ENCODE measurements at places on chromosomes 3 and 15.

DNA sequence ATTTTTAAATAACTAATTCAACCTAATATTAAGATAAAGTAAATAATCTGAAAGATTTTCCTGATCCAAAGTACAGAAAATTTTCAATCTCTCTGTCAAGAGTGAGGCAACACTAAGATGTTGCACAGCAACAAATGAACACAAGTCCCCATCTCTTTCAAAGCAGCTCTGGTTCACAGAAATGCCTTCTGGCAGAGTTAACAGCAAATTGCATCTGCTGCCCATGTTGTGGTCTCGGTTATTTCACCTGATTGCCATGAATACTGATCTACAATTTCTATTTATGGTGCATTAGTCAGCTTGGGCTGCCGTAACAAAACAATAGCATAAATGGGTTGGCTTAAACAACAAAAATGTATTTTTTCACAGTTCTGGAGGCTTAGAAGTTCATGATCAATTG, 167.3 kb downstream of the BCHE start:
- H3K27me3 ChIP-seq: no peaks in the 10 kb centered on the region
- no peak for DNase-seq
- H3K27ac ChIP-seq: no peak overlapping the region
- no peak overlapping the region for H3K4me3 ChIP-seq

- H3K27ac ChIP-seq: peak overlapping the region; percentile 78
- H3K27me3 ChIP-seq: no peaks in the 10 kb centered on the region
- H3K4me3 ChIP-seq: no peak overlapping the region
- H3K36me3 ChIP-seq: no peaks in the 10 kb centered on the region
- DNase-seq: no peak
These were observed 484.5 kb upstream of the PROK2 start for GRCh38 chr3:72269475-72269874.

DNA sequence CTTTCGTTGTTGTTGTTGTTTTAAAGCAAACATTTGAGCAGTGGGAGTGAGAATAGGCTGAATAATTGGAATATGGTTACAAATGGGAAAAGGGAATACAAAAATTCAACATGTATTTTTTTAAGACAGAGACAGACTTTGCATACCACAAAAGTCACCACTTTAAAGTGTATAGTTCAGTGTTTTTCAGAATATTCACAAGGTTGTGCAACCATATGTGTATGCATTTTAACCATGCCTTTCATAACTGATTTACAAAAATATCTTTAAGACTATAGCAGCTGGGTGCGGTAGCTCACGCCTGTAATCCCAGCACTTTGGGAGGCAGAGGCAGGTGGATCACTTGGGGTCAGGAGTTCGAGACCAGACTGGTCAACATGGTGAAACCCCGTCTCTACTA, 41.3 kb downstream of the EHHADH start:
- H3K27ac ChIP-seq: no peak overlapping the region
- peaks cover 21% of the 10 kb centered on the region for H3K4me1 ChIP-seq
- no peaks in the 10 kb centered on the region for H3K36me3 ChIP-seq
- DNase-seq: no peak
- H3K27me3 ChIP-seq: no peaks in the 10 kb centered on the region

GRCh38 chr15:27324886-27325615, 354.1 kb downstream of the GABRG3 start:
- DNase-seq: no peak
- H3K36me3 ChIP-seq: no peaks in the 10 kb centered on the region

GRCh38 chr3:76065964-76066363, 280.6 kb upstream of the ZNF717 start:
- DNase-seq: no peak
- no peak overlapping the region for H3K4me3 ChIP-seq
- no peak overlapping the region for H3K27ac ChIP-seq
- H3K36me3 ChIP-seq: peaks cover 5% of the 10 kb centered on the region
- no peaks in the 10 kb centered on the region for H3K4me1 ChIP-seq

DNA sequence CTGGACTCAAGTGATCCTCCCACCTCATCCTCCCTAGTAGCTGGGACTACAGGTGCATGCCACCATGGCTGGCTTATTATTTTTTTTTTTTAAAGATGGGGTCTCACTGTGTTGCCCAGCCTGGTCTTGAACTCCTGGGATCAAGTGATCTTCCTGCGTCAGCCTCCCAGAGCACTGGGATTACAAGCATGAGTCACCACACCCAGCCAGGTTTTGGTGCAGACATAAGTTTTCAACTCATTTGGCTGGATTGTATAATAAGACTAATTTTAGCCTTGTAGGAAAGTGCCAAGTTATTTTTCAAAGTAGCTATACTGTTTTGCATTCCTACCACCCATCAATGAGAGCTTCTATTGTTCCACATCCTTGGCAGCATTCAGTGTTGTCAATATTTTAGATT, 32.1 kb downstream of the BUB1B start:
- H3K36me3 ChIP-seq: peaks cover 41% of the 10 kb centered on the region
- no peaks in the 10 kb centered on the region for H3K4me1 ChIP-seq
- H3K27me3 ChIP-seq: no peaks in the 10 kb centered on the region
- DNase-seq: no peak
- no peak overlapping the region for H3K27ac ChIP-seq

GRCh38 chr15:72237029-72237852, 6.3 kb upstream of the PKM start:
- peaks cover 12% of the 10 kb centered on the region for H3K36me3 ChIP-seq
- H3K4me1 ChIP-seq: peaks cover 8% of the 10 kb centered on the region

GRCh38 chr3:104598848-104599511, 767.7 kb upstream of the ALCAM start:
- no peak overlapping the region for H3K4me3 ChIP-seq
- H3K27ac ChIP-seq: peak overlapping the region; percentile 8
- H3K4me1 ChIP-seq: peaks cover 23% of the 10 kb centered on the region
- H3K27me3 ChIP-seq: no peaks in the 10 kb centered on the region
- no peak for DNase-seq

- no peaks in the 10 kb centered on the region for H3K36me3 ChIP-seq
- no peak for DNase-seq
- no peak overlapping the region for H3K4me3 ChIP-seq
- no peak overlapping the region for H3K27ac ChIP-seq
- H3K4me1 ChIP-seq: peaks cover 17% of the 10 kb centered on the region
These were observed 51.6 kb downstream of the CHDH start for GRCh38 chr3:53794597-53794996.

DNA sequence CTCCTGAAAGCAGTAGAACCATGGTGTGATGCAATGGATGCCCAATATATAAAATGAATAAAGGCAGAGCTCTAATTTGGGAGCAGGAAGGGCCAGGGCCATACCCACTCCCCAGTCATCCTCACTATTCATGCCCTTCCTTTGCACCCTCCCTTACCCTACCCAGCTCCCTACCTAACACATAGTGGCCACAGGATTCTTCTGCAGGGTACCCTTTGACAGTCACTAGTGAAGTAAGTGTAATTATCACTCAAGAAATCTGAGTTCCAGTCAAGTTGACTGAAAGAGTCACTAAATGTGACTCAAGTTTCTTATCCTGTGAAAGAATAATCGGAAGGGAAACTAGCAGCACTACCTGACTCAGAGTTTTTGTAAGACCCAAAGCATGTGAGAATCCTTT, 69.2 kb downstream of the RASA2 start:
- peaks cover 6% of the 10 kb centered on the region for H3K4me1 ChIP-seq
- H3K27ac ChIP-seq: no peak overlapping the region
- no peak overlapping the region for H3K4me3 ChIP-seq
- H3K27me3 ChIP-seq: no peaks in the 10 kb centered on the region
- H3K36me3 ChIP-seq: peaks cover under 1% of the 10 kb centered on the region
- no peak for DNase-seq

DNA sequence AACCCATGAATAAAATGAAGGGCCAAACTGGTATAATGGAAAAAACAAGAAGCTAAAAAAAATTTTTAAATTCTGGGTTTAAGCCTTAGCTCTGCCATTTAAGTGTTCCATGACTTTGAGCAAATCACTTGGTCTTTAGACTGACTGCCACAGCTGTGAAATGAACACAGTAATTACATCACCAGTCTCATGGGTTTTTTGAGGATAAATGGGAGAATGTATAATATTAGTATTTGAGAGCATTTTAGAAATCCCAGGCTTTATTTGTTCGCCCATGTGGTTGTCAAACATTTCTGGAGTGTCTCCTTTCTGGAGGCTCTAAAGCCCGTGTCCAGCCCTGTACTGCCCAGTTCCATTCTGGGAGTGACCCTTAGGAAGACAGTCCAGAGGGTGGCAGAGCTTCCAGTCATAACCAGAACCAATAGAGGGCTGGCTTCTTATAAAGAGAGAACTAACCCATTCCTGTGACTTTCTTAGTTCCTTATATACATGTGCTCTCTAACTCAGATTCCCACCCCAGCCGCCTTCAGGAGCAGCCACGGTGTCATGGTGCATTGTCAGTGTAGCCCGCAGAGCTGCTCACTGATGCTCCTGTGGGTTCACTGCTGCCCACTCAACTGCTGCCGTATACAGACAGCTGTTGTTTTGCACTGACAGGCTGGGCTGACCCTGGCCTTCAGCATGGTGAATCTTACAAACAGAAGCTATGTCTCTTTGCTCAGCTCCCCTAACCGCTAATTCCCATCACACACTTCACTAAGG, 44.7 kb downstream of the BOC start:
- peaks cover 24% of the 10 kb centered on the region for H3K4me1 ChIP-seq
- no peaks in the 10 kb centered on the region for H3K27me3 ChIP-seq
- no peak overlapping the region for H3K4me3 ChIP-seq
- no peak for DNase-seq

GRCh38 chr15:78739996-78740903, 71.0 kb downstream of the ADAMTS7 start:
- DNase-seq: no peak
- peaks cover 1% of the 10 kb centered on the region for H3K27me3 ChIP-seq
- no peak overlapping the region for H3K27ac ChIP-seq
- no peak overlapping the region for H3K4me3 ChIP-seq
- H3K4me1 ChIP-seq: peaks cover 2% of the 10 kb centered on the region

DNA sequence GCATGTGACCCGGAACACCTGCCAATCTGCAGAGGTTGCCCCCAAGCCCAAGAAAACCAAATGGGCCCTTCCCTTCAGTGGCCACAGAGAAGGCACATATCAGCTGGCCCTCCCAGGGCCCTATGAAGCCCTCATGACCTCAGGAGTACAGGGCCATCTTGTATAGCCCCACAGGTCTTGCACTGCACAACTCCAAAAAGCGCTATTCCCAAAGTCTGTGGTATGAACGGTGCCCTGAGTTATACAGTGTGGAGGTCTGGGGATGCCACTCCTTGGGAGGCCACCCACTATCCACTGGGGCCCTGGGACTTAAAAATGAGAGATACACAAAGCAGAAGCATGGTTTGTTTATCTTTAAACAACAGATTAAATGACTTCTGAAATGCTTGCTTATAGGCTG, 61.5 kb downstream of the CAPN7 start:
- peaks cover 1% of the 10 kb centered on the region for H3K36me3 ChIP-seq
- no peak overlapping the region for H3K4me3 ChIP-seq
- H3K4me1 ChIP-seq: peaks cover 28% of the 10 kb centered on the region

GRCh38 chr3:61776390-61776789, 215.0 kb downstream of the PTPRG start:
- H3K4me3 ChIP-seq: no peak overlapping the region
- DNase-seq: no peak
- no peak overlapping the region for H3K27ac ChIP-seq
- no peaks in the 10 kb centered on the region for H3K36me3 ChIP-seq

All from mesothelial cell of epicardium (in vitro differentiated cells).